ENCODE measurements at places on chromosomes 1 and 21.

DNA sequence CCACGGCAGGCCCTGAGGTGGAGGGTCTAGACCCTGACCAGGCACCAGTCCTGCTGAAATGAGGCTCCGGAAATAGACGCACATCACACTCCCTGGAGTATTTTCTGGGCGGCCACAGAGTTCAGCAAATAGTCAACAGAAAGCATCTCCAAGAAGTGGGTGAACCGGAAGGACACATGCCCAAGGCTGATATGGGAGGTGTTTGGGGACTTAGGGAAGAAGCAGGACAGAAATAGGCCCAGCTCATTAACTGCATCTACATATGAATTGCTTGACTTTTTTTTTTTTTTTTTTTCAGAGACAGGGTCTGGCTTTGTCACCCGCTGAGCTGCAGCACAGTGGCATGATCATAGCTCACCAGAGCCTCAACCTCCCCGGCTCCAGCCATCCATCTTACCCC, 36.5 kb upstream of the GPR157 start:
- no peak for DNase-seq

GRCh38 chr1:114320586-114320985, 166.9 kb upstream of the SYT6 start:
- DNase-seq: no peak

- DNase-seq: no peak
Measured at GRCh38 chr1:208019257-208019656, 108.3 kb upstream of the CD34 start.

DNA sequence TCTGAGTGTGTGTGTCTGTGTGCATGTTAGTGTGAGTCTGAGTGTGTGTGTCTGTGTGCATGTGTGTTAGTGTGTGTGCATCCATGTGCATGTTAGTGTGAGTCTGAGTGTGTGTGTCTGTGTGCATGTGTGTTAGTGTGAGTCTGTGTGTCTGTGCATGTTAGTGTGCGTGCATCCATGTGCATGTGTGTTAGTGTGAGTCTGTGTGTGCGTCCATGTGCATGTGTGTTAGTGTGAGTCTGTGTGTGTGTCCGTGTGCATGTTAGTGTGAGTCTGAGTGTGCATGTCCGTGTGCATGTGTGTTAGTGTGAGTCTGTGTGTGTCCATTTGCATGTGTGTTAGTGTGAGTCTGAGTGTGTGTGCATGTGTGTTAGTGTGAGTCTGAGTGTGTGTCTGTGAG, 76.6 kb upstream of the ACTRT2 start:
- DNase-seq: no peak

DNA sequence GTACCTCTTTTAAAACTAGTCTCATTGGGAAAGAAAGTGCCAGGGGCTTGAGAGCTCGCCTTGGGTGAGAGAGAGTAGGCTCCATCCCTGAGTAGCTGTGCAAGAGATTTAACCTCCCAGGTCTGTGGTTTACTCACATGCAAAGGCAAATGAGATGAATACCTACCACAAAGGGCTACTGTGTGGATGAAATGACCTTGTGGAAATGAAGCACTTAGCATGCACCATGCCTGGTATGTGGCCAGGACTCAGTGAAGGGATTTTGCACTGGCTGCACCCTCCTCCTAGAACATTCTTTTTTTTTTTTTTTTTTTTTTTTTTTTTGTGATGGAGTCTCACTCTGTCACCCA, 120.3 kb downstream of the PROX1 start:
- DNase-seq: no peak

DNA sequence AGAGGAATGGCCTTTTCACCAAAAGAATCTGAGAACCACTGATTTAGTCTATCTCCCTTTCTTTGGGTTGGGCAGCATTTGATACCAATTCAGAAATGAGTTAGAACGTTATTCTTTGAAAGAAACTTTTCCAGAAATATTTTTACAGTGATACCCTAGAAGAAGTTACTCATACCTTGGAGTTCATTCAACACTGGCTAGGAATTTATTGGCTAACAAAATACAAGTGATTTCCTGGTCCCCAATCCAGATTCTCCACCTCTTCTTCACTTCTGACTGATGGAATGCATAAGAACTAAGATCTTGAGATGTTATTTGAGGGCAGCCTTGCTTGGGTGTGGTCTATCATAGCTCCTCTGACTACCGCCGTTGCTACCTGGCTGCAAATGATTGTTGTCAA, 9.4 kb downstream of the C1orf162 start:
- DNase-seq: no peak

DNA sequence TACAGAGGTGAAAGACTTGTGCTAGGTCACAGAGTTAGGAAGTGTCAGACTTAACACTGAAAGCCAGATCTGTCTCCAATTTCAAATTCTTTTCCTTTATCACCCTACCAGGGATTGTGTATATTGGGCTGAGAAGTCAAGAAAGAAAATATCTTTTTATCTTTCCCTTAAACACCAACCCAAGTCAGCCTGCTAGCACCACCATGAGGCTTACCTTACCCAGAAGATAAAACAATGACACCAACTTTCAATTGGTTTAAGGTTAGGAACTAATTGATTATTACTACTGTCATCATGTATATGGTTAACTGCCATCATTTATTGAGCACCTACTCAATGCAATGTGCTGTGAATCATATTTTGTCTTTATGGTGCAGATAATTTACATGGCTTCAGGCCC, 178.9 kb upstream of the FOXD3 start:
- DNase-seq: no peak

GRCh38 chr21:33286600-33287456, 20.7 kb downstream of the IL10RB start:
- DNase-seq: no peak

DNA sequence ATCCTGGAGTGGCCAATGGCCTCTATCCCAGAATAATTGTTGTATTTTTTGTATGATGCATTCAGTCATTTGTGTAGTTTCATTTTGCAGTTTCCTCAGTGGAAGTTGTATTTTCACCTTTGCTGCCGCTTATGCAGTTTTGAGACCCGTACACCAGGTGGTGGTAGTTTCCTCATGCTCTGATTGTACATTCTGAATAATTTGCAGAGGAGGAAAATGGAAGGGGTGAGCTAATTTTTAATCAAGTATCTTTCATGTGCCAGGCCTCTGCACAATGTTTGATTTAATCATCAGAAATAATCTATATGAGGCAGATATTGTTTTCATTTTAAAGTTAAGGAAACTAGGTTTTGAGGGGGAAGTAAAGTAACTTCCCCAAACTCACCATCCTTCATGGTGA, 29.5 kb downstream of the HLX start:
- no peak for DNase-seq

- DNase-seq: no peak
Measured at GRCh38 chr1:179017383-179018326, 8.0 kb upstream of the FAM20B start.

- DNase-seq: no peak
Measured at GRCh38 chr1:223308136-223308535, 55.8 kb downstream of the SUSD4 start.

DNA sequence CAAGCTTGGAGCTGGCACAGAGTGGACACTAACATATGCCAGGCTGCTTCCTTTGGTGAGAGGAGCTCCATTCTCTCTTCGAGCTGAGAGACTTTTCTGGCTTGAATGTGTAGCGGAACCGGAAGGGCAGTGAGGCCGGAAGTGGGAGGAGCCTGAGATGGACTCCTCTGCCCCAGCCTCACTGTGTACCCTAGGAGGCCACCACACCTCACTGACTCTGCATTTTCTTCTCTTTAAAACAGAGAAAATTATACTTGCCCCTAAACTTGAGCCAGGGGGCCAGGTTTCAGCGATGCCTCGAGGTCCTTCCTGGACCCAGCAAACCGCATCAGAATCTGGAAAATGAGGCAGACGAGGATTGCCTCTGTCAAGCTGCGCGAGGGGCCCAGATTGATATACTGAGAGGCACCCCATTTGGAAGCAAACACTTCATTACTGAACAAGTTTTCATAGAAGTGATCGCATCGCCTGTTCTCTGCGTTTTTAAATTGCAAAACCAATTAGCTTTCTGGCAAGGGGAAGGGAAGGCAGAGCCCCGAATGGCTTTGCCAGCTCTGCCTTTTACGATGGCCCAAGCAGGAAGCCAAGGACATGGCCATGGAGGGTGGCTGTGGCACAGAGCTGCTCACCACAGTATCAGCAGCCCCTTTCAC, 708.1 kb downstream of the PTPRU start:
- DNase-seq: no peak

DNA sequence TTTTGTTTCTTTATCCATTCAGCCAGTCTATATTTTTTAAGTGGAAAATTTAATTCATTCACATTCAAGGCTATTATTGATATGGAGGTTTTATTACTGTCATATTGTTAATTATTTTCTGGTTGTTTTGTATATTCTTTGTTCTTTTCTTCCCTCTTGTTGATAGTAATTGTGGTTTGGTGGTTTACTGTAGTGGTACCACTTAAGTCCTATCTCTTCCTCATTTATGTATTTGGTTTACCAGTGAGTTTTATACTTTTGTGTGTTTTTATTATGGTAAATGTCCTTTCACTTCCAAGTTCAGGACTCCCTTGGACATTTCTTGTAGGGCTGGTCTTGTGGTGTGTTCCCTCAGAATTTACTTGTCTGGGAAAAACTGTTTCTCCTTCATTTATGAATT, 28.1 kb upstream of the PM20D1 start:
- DNase-seq: no peak

DNA sequence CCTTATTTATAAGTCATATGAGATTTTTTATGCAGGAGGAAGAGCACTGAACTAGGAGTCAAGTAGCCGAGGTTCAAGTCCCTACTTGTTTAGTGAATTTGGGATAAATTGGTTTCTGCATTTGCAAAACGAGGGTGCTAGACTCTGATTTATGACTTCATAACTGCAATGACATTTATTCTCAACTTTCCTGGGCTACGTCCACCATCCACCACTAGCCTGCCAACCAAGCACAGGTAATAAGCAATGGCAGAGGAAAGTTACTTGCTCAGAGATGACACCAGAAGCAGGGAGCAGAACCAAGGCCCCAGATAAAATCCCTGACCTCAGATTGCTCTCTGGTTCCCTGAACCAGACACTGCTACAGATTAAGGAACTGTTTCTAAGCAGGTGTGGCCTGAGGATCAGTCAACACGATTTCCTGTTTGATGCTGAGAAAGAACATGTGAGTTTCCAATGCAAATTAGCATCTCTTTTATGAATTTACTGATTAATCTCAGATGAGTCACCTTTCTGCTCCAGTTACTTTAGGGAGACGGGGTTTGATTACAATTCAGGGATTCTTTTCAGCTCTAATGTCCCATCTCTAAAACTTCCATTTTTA, 52.7 kb downstream of the PLPP3 start:
- no peak for DNase-seq

All from nucleus accumbens (tissue), 56 donors.